ENCODE measurements at places on chromosomes 4 and X.

DNA sequence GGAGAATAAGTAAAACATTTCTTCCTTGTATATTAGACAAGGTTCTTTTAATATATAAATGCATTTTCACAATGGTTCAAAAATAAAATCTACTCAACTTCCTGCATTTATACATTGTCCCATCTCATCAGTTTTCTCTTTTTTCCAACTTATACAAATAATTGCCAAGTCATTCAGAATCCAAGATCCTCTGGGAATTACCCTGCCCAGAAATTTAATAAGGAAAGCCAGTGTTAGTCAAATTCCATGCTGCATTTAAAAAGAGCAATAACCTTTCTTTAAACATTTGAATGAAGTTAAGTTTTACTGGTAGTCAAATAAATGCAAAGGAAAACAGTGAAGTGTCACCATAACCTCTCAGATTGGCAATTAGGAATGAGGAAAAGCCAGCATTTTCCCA is 357.9 kb downstream of the PPP3CA start:
- no peak for DNase-seq

DNA sequence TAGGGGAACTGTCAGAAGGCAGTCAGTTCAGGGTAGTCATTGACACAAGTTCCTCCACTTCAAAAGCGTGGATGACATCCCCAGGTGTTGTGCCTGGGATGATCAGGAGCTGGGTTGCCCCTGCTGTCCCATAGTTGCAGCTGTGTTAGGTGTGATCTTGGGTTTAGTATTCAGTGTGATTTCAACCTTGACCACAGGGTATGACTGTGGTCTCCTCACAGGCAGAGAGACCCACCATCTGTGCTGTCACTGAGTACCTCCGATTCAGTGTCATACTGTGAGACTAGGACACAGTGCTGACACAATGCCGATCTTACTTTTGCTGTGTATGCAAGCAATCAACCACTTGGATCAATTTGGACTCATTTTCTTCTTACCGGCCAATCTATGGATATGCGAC is 25.2 kb downstream of the FOXR2 start:
- DNase-seq = no peak

DNA sequence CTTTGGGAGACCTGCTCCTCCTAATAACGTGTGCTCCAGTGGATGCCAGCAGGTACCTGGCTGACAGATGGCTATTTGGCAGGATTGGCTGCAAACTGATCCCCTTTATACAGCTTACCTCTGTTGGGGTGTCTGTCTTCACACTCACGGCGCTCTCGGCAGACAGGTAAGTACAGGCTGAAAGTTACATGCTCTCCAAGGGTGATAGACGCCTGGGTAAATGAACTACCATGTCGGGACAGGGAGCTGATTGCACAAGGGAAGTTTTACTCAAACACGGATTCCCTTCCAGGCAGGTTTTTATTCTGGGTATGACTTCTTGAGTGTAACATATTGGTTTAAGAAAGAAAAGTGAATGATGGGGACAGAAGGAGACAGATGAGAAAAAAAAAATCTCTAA is 836 bp downstream of the GRPR start:
- no peak for DNase-seq

- DNase-seq = no peak
Observed at GRCh38 chrX:124488412-124489161, 142.2 kb downstream of the SH2D1A start.

- no peak for DNase-seq
Observed at GRCh38 chrX:15468036-15468435, 25.1 kb downstream of the PIR start.

- DNase-seq = no peak
Observed at GRCh38 chrX:47574547-47575301, 7.5 kb upstream of the TIMP1 start.
